Stimulated activated CD4-positive, alpha-beta T cell treated with anti-CD3 and anti-CD28 coated beads, Interleukin-15, amount 100 ng/mL, for 24 hours (primary cell): ENCODE measurements at places on chromosomes 2 and 18.

- DNase-seq = peak; percentile 21
Observed at GRCh38 chr18:23228102-23229061, 93.1 kb downstream of the CABLES1 start.

GRCh38 chr2:209830722-209831465 is 59.3 kb downstream of the UNC80 start:
- no peak for DNase-seq

DNA sequence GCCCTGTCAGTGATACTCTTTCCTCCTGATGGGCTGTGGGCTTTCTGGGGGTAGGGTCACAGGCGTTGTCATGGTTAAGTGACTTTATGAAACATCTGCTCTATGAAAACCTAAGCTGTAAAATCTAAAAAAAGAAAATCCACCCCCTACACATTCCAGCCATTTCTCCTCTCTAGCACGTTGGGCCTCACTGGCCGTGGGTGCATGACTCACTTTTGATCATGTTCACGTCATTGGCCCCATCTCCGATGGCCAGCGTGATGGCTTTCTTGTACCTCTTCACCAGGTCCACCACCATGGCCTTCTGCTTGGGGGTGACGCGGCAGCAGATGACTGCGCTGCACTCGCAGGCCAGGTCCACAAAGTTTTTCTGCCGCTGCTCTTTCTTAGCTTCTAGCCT is 39.3 kb upstream of the NARS1 start:
- no peak for DNase-seq

DNA sequence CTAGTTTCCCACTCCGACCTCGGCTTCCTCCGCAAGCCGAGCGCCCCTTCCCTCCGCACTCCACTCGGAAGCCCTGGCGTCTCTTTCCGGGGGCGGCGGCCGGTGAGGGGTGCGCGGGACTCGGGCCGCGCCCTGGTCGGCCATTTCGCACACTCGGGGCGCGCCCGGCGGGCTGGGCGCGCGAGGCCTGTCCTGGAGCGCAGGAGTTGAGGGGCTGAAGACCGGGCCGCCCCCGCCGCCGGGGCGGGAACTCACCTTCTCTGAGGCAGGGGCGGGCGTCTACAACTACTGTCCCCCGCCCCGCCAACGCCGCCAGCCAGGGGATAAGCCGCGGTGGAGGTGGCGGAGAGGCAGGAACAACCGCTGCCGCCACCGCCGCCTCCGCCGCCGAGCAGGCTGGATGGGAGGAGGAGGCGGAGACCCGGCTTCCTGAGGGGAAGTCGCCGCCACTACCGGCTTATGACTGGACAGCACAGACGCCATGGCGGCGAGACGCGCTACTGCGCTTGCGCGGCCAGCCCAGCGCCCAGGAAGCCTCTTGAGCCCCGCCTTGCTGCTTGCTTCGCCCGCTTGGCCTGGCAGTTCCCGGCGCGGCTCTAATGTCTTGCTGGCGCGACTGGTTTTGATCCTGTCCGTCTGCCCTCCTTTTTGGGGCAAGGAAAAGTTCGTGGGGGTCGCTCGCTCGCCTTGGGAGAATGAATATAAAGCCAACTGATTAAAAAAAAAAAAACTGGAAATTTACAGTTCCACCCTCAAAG is at the start of gene KRCC1:
Gene KRCC1 (minus strand): TSS at position 413 of the 758 bp plus-strand sequence. CDS start 27,220 bp downstream, outside the sequence.
- peak; percentile 94 for DNase-seq

- no peak for DNase-seq
Observed at GRCh38 chr2:9095690-9096089, 92.2 kb upstream of the MBOAT2 start.
